ENCODE measurements at places on chromosomes 16 and 17. TPM values are rescaled to one million over a fixed set of nuclear protein-coding genes. Genes with fewer than 3 reads are reported as not detected.
A peak's percentile ranks its signal among the peaks of the same experiment; 100 is the strongest.

DNA sequence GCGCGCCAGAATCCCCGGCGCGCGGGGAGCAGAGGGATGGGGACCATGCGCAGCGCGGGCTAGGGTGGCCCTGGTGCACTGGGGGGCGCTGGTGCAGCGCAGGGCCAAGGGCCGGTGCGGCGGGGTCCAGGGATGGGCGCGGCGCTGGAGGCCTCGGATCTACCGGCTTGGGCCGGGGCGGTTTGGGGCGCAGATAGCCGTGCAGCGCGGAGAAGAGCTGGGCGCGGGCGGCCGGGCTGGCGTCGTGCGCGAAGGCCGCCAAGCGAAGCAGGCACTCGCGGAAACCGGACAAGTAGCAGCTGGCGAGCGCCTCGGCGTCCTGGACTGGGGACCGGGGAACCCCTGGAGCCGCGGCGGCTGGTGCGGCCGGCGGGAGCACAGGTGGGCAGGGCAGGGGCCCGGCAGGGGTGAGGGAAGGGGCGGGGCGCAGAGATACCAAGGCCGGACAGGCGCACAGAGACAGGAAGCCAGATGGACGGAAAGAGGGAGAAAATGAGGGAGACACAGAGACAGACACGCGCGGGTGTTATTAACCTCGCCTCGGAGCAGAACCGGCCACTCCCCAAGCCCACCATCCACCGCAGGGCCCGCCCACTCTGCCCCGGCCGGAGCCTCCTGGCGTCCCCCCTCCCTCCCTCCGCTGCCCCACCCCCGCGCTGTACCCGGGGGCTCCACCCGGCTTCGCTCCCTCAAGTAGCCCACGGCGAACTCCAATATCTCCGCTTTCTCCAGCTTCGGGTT is 2.1 kb downstream of the HES7 start:
- DNase-seq = peak; percentile 93

GRCh38 chr16:74232806-74233465 is 63.7 kb upstream of the PSMD7 start:
- no peak for DNase-seq

SYCE1L gene
- total RNA-seq = 7.8 TPM

GRCh38 chr16:50879873-50880695 is 138.2 kb downstream of the CYLD start:
- peak; percentile 80 for DNase-seq

SLC35G6 gene
- not detected for total RNA-seq

GRCh38 chr16:6947291-6947690 is 385.4 kb upstream of the RBFOX1 start:
- no peak for DNase-seq

DNA sequence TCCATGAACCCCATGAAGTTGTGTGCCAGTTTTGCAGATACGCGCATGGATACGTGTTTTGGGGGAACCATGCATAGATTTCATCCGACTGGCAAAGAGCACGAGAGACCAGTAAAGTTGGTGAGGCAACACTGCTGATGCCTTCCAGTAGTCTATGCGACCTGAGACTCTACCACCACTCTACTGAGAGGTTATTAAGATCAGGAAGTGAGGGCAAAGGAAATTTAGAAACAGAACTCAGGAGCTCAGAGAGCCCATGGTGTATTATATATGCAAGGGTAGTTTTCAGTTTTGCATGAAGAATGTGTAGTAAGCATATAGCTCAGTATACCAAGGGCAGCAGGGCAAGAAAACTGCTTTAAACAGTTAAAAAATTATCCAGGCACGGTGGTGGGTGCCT is 4.2 kb downstream of the SLX4 start:
- no peak for DNase-seq

- DNase-seq = peak; percentile 75
Measured at GRCh38 chr17:82370471-82371332, 863 bp upstream of the UTS2R start.

- peak; percentile 41 for DNase-seq
Measured at GRCh38 chr17:35345445-35345925, 27.9 kb downstream of the SLFN11 start.

GRCh38 chr17:38943607-38944006 is 18.2 kb downstream of the LASP1NB start:
- no peak for DNase-seq

- DNase-seq = no peak
Measured at GRCh38 chr17:45747911-45748310, 36.2 kb upstream of the CRHR1 start.

RARA gene
- 22.1 TPM for total RNA-seq

DNA sequence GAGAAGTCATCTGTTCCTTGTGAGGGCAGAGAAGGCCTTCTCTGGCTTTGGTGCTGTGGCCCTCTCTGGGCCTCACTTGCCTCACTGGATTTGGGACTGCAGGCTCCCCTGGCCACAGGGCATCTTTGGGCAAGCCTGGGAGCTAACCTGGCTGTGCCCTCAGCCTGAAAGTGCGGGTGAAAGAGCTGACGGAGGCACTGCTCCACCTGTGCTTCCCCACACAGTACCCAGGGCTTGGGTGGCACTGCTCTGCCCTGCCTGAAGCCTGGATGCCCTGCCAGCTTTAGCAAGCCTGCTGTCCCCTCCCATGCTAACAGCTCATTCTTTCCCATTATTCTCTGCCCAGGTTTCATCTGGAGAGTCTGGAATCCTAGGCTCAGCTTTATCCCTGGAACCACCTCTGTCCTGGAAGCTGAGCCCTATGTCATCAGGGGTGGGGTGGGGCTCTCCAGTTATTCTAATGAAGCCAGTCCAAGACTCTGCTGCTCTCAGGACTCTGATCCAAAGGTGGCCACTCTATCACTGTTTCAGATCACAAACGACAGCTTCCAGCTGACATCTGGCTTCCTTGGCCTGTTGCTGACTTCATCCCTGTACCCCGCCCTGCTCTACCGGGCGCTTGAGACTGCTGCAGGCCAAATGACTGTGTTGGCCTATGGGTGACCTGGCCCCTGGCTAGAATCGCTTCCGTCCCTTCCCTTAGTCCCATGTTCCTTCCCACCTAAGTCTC is 29.3 kb downstream of the HIC1 start:
- no peak for DNase-seq

DNA sequence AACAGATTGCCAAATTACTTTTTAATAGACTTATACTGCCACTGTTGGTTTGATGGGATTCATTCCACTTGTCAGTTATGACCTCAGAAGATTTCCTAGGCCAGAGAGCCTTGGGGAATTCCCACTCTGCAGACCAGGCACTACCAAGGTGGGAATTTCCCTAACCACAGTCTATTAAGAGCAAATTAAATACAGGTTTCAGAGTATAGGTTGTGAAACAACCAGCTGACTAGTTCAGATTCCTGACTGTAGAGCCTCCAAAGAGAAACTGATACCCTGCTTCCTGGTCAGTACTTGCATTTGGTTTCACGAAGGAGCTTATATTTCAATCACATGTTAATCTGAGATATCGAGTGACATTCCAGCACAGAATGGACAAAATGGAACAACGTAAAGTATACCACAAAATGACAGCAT is 186.5 kb downstream of the STX8 start:
- peak; percentile 15 for DNase-seq

DNA sequence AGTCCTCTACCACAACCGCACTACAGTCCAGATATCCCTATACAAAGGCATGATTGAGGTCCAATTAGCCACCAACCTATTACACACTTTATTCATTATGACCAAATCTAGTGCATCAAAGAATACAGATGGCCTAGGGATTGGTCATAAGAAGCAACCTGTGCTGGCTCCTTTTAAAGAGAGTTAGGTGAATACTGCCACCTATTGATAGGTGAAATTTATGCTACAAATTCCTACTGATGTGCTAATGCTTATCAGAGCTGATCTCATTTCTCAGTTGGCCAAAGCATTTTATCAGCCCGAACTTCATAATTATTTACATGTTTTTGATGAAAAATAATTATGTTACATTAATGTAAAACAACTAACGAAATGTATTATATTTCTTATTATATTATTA is 166.3 kb downstream of the ANKFN1 start:
- peak; percentile 8 for DNase-seq

GRCh38 chr16:8588682-8589056 is 1.6 kb downstream of the TMEM114 start:
- peak; percentile 79 for DNase-seq

DNA sequence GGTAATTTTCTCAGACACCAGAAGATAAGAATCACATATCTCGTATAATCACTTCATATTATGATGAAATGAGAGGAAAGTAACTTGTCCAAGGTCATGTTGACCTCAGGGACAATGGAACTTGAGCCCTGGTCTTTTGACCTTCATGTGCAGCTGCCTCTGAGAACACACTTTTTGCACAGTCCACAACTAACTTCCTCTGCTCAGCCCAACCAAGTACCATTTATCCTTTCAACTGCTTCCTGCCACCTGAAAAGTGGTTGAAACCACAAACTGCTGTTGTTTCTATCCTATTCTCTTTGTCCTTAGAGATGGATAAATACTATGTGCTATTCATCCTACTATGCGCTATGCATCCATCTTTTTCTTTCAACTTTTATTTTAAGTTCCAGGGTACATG is 2.3 kb upstream of the CCL1 start:
- no peak for DNase-seq

- no peak for DNase-seq
Measured at GRCh38 chr17:80243526-80244433, 16.9 kb upstream of the RNF213 start.

KRTAP9-2 gene
- not detected for total RNA-seq

C1QTNF1 gene
- 0.67 TPM for total RNA-seq

DNA sequence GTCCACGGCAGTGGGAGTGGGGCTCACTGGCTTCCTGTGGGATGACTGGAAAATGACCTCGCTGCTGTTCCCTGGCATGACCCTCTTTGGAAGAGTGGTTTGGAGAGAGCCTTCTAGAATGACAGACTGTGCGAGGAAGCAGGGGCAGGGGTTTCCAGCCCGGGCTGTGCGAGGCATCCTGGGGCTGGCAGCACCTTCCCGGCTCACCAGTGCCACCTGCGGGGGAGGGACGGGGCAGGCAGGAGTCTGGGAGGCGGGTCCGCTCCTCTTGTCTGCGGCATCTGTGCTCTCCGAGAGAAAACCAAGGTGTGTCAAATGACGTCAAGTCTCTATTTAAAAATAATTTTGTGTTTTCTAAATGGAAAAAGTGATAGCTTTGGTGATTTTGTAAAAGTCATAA is 7.8 kb upstream of the RNF213 start:
- peak; percentile 96 for DNase-seq

- DNase-seq = no peak
Measured at GRCh38 chr16:9055661-9056060, 35.8 kb upstream of the HAPSTR1 start.

STX1B gene
- 4.1 TPM for total RNA-seq

DCUN1D3 gene
- total RNA-seq = 11.9 TPM

DNA sequence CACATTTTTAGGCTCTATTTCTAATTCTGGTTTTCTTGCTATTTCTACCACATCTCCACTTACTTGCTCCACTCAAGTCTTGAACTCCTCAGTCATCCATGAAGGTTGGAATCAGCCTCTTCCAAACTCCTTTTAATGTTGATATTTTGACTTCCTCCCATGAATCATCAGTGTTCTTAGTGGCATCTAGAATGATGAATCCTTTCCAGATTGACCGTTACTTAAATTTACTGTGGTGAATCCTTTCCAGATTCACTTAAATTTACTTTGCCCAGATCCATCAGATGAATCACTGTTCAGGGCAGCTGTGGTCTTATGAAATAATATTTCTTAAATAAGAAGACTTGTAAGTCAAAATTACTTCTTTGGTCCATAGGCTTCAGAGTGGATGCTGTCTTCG is 32.4 kb downstream of the CLTC start:
- DNase-seq = no peak

DNA sequence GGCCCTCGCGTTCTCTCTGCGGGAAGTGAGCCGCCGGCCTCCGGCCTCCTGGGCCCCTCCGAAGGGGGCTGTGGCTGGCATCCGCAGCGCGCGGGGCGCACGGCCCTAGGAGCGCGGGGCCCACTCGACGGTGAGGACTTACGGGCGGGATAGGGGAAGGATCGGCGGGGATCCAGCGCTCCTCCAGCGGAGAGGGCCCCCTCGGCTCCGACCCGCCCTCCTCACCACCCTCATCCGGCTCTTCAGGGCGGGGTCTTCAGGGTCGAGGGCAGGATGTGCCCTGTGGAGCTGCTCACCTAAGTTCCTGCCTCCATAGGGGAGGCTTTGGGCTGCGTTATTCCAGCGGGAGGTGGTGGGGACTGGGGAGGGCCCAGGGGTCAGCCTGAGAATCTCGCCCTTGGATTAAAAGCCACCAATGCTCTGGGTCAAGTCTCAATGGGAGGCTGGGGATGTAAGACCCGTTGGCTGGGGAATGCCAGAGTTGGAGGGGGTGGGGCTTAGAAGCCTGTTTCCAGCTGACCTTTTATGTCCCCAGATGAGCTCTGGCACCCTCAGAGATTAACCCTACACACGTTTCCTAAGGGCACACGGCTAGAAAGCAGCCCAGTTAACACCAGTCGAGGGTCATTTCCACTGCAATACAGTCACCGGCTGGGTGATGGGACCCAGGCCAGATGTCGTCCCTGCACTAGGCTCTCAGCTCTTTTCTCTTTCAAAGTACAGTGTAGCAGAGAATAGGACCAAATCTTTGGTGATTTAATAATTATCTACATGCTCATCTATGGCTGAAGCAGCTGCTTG is 13.4 kb downstream of the TBX2 start:
- peak; percentile 84 for DNase-seq

DNA sequence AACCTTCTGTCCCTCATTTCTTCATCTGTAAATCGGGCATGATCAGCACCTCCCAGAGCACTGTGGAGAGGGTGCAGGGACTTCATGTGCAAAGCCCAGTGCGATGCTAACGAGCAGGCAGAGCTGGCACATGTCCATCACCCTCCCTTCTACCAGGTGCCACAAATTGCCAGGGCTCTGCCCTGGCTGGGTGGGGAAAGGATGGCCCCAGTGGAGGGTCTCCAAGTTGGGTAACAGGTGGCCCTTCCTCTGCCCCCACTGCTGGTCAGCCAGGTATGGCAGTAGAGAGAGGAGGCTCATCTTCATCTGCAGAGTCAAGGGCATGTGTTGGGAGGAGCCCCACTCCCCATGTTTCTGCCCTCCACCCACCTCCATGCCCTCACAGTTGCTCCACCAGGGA is 61.5 kb upstream of the CDH5 start:
- no peak for DNase-seq

All from H7 (cell line).